ENCODE measurements at places on chromosomes 4 and X. TPM values are rescaled to one million over a fixed set of nuclear protein-coding genes. Genes with fewer than 3 reads are reported as not detected.

GRCh38 chr4:121688261-121688660, 8.5 kb downstream of the ANXA5 start:
- no peak for DNase-seq

DNA sequence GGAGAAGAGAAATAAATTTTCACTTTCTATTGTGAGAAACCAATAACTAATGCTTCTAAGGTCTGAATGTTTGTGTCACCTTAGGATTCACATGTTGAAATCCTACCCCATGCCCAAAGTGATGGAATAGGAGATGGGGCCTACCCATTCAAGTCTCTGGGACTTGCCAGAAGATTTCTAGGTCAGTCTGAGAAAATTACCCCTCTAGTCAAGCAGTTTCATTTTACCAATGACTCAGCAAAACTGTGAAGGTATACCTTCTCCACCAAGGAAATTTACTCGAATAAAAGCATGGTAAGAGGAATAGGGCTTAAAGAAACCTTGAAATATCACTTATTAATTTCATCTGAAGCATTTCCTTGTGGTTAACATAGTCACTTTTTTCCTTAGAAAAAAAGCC, 23.5 kb upstream of the PAPSS1 start:
- no peak for DNase-seq

The PAGE1 gene
- total RNA-seq: not detected

DNA sequence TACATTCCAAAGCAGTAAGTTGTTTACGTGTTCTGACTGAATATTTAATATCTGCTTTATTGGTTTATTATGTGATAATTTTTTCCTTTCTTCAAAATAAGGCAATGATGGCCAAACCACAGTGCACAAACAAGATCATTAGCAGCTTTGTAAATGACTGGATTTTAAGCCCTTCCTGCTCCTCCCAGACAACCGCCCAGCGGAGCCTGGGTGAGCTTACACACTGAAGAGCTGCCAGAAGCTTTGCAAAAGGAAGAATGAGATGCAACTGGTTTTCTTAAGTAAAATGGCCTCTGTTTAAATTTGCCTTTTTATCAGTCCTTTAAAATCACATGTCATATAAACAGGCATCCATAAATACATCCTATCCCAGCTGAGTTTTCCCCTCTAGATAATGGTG, 52.2 kb downstream of the SPARCL1 start:
- DNase-seq: no peak

GRCh38 chr4:139838811-139839210, 173.2 kb downstream of the MGST2 start:
- no peak for DNase-seq

DNA sequence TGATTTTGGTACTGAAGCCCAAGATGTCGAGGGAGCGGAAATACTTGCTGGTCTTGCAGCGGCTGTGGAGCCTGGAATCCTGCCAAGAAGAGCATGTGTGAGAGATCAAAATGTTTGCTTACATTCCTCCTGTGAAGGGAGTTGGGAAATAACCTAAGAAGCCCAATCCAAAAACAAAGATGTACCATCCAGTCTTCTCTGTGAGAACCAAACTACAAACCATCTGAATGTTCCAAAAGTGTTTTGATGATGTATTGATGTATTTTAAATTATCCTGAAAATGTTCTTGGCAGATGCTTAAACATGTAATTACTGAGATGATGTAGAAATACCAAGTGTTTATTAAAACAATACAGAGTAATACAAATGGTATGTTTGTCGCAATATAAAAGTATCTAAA, 10.1 kb upstream of the ADH1A start:
- DNase-seq: no peak

- peak; percentile 18 for DNase-seq
Measured at GRCh38 chrX:57929373-57929772, 19.1 kb upstream of the ZXDA start.

DNA sequence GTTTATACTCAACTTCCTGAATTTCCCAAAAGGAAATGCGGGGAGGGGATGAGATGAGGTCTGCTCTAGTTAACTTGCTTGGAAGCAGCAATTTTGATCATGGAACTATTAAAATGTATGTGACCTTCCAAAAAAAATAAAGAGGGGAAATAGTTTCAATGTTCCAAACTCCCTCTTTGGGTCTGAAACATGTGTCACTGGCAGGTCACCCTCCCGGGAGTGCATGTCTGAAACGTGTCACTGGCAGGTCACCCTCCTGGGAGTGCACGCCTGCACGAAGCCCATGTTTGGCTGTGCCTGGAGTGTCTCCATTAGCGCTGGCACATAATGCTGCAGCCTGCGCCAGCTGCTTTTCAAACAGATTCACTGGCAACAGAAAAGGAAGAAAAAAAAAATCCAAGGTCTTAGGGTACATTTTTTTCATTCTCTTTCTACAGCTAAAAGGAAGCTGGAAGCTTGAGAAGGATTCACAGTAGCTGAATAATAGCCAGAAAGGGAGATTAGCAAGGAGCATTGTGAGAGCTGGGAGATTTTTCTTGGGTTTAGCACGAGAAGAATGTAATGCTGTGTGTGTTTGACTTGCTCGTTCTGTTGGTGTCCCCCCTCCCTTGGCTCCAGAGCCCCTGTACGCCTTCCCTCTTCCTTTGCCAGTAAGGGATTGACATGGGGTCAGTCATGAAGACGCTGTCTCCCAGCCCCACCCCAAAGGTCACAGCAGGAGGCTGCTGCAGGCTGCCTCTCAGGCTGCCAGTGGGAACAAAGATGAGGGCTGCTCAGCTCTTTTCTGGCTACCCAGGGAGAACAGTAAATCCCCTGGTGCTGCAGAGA, 39.2 kb upstream of the TLR3 start:
- DNase-seq: no peak

The SERPINA7 gene
- not detected for total RNA-seq

DNA sequence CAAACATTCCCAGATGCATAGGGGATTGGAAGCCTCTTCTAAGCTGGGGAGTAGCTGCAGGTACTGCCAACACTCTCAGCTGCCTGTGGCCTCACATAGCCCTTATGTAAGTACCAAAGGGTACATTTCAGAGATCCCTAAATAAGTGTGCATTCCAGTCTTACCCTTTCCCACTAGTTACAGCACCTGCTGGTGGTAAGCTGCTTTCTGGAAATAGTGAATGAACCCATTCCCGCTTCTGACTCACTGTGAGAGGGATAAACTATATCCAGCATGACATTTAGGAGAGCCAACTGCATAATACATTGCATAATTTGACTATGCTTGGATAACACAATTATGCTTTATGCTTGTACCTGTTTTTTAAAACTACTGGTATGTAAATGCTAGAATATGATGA, 149.0 kb downstream of the FAM13A start:
- DNase-seq: no peak

DNA sequence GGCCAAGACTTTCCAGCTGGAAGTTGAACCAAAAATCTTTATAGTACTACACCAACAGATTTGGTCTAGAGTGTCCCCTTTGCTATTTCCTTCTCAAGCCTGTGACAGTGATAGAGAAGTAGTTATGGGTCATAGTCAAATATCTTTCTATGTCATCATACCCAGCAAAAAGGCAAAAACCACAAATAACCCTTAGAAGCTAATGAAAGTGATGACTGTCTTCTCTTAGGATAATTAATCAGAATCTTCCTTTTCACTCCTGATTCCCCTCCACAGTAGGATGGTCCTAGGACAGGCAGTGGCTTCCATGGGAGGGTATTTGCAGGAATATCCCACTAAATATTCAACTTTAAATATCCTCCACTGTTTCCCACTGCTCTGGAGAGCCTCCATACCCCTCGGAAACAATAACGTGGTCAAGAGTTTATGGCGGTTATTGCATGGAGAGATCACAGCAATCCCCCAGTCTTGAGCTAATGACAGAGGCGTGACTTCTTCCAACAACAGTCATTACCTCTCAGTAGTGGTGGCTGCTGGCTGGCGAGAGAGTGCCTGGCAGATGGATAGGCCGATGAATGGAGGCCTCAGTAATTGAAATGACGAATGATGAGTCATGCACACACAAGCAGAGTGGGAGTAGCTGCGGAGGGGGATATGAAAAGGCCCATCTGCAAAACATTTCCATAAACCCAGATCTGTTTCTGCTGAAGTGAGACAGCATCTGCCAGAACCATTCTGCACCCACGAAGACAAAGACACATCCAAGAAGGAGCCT, 154.9 kb downstream of the STK32B start:
- DNase-seq: no peak

The PITX2 gene
- not detected for total RNA-seq

- DNase-seq: no peak
Measured at GRCh38 chr4:85751866-85752265, 276.9 kb downstream of the ARHGAP24 start.

The GPR143 gene
- total RNA-seq: not detected

The GPRASP1 gene
- total RNA-seq: 67.3 TPM

DNA sequence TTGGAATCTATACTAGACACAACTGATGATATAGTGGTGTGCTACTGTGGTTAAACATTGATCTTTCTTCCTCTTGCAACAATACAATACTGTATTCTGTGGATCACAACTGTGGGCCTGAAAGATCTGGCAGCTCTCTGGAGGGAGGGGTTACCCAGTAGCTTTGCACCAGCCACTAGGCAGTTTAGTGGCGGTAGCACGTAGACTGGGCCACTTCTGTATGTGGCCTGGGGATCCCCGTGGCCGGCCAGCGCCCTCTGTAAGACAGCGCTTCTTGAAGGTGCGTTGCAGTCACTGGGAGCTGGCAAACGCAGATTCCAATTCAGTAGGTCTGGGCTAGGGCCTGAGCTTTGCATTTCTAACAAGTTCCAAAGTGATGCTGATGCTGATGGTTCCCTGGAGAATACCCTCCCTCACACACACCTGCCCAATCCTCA, 168.6 kb downstream of the MGST2 start:
- DNase-seq: no peak

- no peak for DNase-seq
Measured at GRCh38 chrX:71489540-71489939, 43.4 kb upstream of the OGT start.

- DNase-seq: no peak
Measured at GRCh38 chrX:115257711-115258110, 23.8 kb upstream of the LRCH2 start.

The FHIP1A gene
- 2.1 TPM for total RNA-seq

The MAGEB10 gene
- not detected for total RNA-seq

DNA sequence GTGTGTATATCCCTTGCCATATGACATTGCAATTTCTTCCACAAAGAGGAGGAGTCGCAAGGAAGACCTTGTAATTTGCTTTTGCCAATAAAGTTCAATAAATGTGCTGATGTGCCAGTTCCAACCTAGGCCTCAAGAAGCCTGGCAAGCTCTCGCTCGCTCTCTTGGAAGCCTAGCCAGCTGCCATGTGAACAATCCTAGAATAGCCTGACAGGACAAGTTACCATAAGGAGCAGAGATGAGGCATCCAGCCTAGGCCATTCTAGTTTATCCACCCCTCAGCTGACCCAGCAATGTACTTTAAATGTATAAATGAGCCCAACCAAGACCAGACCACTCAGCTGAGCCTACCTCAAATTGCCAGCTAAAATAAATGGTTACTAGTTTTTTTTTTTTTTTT, 145.7 kb upstream of the QRFPR start:
- no peak for DNase-seq

DNA sequence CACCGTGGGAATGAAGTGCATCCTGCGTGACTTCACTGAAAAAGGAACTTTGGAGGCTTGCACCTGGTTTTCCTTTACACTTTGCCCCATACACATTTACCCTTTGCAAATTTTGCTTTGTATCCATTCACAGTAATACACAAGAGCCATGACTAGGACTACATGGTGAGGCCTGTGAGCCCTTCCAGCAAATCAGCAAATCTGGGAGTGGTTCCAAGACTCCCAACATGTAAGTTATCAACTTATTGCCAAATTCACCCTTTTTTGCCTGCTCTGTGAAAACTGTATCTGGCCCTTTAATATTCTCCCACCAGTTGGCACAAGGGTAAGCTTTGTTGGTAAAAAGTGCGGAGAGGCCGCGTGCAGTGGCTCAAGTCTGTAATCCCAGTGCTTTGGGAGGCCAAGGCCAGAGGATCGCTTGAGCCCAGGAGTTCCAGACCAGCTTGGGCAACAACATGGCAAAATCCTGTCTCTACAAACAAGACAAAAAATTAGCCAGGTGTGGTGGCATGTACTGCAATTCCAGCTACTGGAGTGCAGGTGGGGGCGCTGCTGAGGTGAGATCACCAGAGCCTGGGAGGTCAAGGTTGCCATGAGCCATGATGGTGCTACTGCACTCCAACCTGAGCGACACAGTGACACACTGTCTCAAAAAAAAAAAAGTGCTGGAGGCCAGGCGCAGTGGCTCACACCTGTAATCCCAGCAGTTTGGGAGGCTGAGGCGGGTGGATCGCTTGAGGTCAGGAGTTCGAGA, 5.0 kb downstream of the PRMT9 start:
- no peak for DNase-seq

DNA sequence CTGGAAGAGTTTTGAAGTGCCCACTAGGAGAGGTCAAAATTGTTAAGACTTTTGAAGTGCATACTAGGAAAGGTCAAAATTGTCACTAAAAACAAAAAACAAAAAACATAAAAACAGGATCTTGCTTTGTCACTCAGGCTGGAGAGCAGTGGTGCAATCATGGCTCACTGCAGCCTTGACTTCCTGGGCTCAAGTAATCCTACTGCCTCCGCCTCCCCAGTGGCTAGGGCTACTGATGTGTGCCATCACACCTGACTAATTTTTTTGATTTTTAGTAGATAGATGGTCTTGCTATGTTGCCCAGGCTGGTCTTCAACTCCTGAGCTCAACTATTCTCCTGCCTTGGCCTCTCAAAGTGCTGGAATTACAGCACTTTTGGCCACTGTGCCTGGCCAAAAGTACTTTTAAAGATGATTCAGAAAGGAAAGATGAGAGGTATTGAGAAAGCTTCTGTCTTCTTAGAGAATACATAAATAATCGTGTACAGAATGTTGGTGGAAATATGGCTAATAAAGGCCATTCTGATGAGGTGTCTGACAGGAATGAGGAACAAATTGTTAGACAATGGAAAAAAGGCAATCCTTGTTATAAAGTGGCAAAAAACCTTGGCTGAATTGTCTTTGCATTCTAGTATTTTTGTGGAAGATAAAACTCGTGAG, 43.3 kb upstream of the STX18 start:
- DNase-seq: no peak

DNA sequence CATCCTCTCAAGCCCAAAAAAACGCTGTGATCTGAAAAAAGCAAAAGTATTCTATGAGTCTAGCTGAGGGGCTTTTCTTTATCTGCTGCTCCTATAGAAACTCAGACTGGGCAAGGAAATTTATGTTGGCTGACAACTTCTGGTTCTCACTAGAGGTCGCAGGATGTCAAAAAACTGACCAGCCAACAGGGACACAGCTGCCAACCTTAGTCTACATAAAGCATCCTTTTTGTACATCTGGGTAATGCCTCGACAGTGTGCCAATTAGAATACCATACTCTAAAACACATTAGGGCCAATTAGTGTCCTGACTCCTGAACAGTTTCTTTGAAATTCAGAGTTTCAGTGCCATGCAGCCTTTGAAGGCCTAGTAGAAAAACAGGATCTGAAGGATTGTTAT, 8.8 kb upstream of the TLL1 start:
- no peak for DNase-seq

- no peak for DNase-seq
Measured at GRCh38 chrX:139720979-139721378, 13.0 kb upstream of the MCF2 start.

The KLHL13 gene
- total RNA-seq: 0.54 TPM
